ENCODE measurements at places on chromosomes 12 and 14.

- no peak for DNase-seq
Measured at GRCh38 chr12:98213556-98213955, 301.8 kb upstream of the TMPO start.

- no peak for DNase-seq
Measured at GRCh38 chr14:54487771-54488170, 1.0 kb downstream of the GMFB start.

DNA sequence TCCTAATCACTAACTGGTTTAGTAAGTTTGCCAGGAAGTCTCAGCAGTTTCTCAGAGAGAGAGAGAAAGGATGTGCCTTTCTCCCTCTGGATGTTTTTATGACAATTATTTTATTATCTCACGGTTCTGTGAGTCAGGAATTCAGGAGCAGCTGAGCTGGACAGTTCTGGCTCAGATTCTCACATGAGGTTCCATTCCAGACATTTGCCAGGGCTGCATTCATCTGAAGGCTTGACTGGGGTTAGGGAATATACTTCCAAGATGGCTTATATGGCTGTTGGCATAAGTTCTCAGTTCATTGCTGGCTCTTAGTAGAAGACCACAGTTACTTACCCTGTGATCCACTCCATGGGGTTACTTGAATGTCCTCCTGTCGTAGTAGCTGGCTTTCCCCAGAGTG is 101.2 kb upstream of the ATF7IP start:
- no peak for DNase-seq

- DNase-seq: no peak
Measured at GRCh38 chr12:62205346-62205745, 54.9 kb upstream of the USP15 start.

DNA sequence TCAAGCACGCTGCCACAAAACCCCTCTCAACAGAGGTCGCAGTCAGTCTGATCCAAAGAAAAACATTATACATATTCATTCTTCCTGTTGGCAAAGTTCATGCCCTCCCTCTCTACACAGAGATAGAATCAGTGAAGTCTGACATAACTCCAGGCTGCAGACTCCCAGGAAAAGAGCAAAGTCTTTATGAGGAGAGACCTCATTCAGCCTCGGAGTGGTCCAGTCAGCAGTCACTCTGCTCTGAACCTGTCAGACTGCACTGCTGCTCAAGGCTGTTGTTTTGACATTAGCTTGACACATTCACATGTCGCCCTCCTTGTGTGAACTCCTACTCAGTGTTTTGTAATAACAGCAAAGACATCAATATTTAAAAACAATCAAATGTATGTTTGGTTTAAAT is 241.2 kb upstream of the G2E3 start:
- DNase-seq: no peak

DNA sequence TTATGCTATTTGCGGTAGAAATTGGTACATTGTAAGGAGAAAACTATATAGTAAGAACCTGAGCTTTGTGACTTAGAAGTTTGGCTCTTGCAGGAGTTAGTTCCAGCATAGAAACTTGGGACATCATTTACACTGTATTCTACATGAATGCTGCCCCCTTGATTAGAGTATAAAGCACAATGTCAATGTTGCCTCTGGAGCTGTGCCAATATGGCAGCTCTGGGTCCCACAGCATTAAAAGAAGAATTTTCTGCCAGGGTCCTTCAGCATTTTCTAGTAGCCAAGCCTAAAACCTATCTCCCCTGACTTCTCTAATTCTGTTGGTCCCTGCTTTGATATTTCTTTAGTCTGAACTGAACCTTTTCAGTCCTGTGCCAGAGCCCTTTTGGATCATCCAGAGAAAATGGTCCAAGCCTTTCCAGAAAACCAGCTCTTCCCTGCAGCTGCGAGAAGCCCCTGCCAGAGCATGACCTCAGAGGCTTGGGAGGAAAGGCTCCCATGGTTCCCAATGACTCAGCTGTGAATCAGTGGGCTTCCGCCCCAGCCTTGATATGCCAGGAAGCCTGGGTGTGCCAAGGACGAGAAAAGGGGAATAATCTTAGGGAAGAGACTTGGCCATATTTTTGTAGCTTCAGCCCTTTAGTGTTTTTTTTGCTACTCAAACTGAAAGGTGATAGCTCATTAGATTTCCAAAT is 43.2 kb downstream of the PLEKHG7 start:
- no peak for DNase-seq

DNA sequence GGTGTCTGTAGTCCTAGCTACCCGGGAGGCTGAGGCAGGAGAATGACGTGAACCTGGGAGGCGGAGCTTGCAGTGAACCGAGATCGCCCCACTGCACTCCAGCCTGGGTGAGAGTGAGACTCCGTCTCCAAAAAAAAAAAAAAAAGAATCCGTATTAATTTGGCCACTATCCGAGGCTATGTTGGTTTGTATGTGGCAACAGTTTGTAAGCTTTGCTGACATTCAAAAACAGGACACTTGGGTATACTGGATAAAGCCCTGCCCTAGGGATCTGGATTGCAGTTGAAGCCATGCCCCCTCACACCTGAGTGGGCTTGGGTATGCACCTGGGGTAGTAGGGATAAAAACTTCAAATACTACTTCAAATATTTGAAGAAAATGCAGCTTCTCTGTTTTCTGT is 14.5 kb downstream of the IFNG-AS1 start:
- no peak for DNase-seq

DNA sequence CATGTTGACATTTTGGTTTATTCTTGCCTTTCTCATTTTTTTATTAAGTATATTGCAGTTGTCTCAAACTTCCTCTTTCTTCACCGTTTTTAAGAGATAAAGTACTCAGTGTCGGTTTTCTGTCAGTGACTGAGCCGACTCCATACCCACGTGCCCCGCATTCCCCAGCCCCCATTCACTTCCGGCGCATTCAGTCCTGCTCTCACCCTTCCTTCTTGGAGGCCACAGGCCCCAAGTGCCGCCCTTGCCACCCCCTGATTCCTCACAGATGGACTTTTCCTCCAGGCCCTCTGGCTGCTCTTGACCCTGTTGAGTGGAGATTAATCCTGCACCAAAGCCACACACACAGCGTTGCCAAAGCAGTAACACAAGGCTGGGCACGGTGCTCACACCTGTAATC is 19.1 kb upstream of the DNAH10 start:
- DNase-seq: no peak

GRCh38 chr12:26595806-26596205 is 237.2 kb downstream of the ITPR2 start:
- DNase-seq: no peak

DNA sequence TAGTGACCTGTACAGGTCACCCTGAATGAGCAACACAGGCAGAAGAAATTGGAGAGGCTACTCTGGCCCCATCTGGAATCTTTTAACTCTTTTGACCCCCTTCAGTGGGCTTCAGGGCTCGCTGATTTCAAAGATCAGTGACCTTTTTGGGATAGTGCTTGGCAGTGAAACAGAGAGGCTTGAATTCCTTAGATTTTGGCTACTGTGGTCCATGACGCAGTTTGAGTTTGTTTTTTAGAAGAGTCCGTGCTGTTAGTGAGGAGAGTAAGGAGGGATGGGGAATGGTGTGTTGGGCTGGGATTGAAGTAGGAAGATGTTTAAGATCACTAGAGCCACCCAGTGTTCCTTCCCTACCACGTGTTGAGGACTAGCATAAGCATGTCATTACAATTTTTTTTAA is 16.5 kb downstream of the TMEM30B start:
- no peak for DNase-seq

GRCh38 chr12:47551426-47551851 is 154.4 kb downstream of the RPAP3 start:
- no peak for DNase-seq

- DNase-seq: no peak
Measured at GRCh38 chr14:22400655-22401259, 188.3 kb downstream of the DAD1 start.

GRCh38 chr14:35390577-35391387 is 13.8 kb downstream of the NFKBIA start:
- DNase-seq: no peak

Data from effector CD8-positive, alpha-beta T cell (primary cell).